ENCODE measurements at places on chromosomes 5 and 9.

GRCh38 chr9:69865986-69866385 lies 45.4 kb downstream of the CFAP95 start:
- no peak for DNase-seq

- peak; percentile 67 for DNase-seq
Measured at GRCh38 chr5:134503088-134503936, 22.2 kb upstream of the JADE2 start.

- DNase-seq: no peak
Measured at GRCh38 chr9:12973710-12974109, 198.9 kb downstream of the LURAP1L start.

DNA sequence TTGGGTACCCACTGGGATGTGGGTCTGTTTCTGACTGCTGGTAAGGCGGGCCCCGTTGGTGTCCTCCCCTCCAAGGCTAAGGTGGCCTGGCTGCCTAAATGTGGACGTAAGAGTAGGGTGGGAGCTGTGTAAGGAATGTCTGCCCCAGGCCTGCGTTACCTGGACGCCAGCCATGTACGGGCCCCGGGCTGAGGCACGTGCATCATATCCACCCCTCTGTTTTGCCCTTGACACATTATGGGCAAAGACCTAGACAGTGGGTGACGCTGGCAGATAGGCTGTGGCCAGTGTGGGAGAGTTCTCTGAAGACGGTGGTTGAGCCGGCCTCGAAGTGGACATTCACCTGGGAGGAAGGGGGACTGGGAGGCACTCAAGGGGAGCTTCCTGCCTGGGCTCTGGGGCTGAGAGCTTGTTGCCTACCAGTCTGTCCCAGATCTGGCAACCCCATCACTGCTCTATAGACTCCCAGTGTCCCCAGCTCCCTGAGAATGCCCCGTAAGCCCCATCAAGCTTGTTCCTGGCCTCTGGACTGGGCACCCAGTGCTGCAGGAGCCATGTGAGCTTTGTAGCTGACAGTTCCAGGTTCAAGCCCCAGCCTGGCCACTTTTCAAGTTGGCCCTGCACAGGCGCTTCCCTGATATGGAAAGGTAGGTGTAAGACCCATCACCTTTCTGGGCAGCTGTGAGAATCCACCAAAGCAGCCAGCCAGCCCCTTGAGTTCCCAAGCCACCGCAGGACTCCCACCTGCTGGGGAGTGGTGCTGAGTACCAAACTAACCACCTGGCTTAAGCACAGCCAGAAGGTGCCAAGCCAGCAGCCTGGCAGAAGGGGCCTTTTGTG lies 3.2 kb upstream of the PRR7 start:
- no peak for DNase-seq

DNA sequence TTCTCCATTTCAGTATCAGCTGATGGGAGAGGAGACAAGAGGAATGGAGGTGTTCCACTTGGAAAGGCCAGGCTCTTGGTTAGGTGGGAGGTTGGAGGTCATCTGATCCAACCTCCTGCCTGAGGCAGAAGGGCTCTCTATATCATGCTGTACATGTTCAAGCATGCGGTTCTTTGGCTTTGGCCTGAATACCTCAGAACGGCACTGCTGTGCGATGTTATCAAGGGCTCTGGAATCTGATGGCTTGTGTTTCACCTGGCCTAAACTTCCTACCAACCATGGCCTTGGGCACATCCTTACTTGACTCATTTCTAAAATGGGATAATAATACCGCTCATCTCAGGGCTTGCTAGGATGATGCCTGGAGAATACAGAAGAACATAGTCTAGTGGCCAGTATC lies 90.1 kb upstream of the FAM169A start:
- no peak for DNase-seq

DNA sequence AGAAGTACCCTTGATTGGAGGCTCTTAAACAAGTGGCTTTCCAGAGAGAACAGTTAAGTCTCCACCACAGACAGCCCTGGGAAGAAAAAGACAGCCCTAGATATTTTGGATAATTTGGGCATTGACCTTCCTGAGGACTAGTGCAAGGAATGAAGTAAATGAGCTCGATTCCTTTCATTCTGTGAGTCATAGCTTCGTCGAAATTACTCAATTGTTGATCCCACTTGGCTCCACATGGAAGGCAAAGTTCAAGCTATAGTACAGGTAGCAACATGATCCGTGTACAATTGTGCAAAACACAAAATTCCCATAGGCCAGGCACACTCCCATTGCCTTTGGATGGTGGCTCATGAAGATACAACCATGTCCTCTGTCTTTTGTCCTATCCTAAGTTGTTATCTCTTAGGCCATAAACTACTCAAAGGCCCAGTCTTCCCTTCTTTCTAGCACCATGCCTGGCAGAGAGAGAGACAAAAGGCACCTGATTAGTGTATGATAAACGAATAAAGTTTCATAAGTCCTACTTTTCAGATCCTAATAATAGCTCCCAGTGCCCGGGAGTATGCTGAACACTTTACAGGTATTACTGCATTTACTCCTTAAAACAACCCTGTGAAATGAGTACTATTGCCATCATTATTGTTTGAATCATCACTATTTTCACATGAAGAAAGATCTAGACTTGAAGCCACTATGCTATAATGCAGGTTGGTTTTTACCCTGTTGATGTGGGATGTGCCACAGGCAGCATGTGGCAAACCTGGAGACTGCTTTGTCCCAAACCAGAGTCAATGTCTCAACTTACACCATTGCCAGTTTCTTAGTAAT lies 116.7 kb upstream of the RANBP3L start:
- no peak for DNase-seq

DNA sequence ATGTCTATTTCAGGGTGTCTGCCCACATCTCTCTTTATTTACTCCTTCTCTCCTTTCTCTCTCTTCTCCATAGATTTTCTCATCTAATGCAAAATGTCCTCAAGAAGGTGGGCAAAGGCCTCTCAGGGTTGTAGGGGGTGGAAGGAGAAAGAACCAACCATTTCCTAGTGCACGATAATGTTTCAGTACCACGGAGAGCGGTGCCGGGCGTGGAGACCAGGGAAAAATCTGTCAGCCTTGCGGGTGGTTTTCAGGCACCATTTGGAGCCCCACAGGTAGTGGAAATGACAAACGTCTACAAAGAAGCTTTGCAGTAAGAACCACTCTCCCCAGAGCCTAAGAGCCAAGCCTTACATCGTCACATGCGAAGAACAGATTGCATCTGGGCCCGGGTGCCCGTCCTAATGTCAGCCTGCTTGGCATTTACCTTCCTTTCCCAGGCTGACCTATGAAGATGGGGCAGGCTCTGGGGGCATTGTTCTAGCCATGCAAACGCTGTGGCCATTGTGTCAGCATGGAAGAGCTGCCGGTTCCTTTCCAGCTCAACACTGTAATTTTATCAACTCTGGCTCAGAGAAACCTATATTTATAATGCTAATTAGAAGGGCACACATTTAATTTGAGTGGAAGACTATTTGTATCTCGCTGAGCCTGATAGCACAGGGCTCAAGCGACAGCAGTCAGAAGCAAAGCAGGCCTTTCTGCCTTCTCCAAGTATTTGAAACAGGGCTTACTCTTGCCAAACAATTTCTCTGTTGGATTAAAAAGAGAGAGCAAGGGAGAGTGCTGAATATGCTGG lies 430.1 kb upstream of the WWC1 start:
- DNase-seq: no peak

GRCh38 chr5:151006704-151007334 lies 13.6 kb upstream of the GPX3 start:
- DNase-seq: no peak

GRCh38 chr5:84301535-84301934 lies 83.1 kb downstream of the EDIL3 start:
- DNase-seq: no peak

DNA sequence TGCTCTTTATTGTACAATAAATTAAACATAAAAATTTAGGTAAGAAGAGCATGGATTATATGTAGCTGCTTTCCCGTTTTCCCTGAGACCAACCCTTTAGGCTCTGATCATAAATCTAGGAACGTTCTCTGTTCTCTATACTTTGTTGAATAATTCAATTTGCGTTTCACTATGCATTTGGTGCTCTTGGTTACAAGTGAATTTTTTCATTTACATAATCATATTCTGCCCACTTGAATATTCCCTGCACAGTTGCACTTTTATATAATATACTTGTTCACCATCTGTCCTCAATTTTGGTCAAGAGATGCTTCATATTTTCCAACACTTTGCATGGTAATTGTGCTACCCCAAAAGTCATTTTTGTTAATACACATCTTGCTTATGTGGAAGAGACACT lies 741.8 kb downstream of the CDH12 start:
- no peak for DNase-seq

GRCh38 chr5:169876386-169876785 lies 103.9 kb downstream of the INSYN2B start:
- no peak for DNase-seq

- no peak for DNase-seq
Measured at GRCh38 chr9:133640580-133641395, 4.6 kb downstream of the DBH start.

DNA sequence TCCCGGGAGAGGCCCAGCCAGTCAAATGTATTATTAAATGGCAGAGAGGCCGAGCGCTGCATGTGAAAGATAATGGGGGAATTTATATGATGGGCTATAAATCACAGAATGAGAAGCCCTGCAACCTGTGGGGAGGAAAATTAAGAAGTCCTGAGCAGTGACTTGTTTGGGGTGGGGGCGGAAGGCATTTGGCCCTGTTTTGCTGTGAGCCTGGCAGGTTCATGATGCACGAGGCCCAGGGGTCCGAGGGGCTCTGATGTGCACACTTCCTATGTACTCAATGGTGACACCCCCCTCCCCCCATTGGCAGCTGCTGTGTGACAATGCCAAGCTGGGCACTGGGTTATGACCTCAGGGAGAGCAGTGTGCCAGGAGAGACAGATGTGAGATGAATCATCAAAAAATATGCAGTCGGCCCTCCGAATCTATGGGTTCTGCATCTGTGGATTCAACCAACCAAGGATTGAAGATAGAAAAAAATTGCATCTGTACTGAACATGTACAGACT lies 13.7 kb upstream of the DAB2IP start:
- no peak for DNase-seq

DNA sequence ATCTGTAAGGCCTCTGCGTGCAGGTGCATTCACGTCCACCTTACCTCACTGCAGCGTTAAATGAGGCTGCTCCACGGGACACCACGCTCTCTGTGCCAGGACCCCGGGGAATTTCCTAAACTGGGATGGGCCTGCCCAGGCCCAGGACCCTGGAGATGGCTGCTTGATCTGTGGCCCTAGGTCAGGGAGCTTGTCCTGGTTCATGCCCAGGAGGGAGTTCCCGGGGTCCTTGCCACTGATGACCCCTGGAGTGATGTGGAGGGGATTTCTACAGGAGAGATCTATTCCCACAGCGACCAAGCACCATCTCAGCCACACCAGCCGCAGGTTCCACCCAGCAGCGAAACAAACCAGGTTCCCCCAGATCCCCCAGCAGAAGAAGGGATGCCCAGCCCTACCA lies 3.5 kb downstream of the OR2V1 start:
- no peak for DNase-seq

- no peak for DNase-seq
Measured at GRCh38 chr9:123763910-123764588, 165.9 kb downstream of the DENND1A start.

- DNase-seq: no peak
Measured at GRCh38 chr5:169248996-169249395, 51.9 kb downstream of the SLIT3 start.

- no peak for DNase-seq
Measured at GRCh38 chr9:87595610-87596009, 97.9 kb downstream of the DAPK1 start.

- DNase-seq: no peak
Measured at GRCh38 chr5:154627698-154628678, 127.2 kb upstream of the LARP1 start.

DNA sequence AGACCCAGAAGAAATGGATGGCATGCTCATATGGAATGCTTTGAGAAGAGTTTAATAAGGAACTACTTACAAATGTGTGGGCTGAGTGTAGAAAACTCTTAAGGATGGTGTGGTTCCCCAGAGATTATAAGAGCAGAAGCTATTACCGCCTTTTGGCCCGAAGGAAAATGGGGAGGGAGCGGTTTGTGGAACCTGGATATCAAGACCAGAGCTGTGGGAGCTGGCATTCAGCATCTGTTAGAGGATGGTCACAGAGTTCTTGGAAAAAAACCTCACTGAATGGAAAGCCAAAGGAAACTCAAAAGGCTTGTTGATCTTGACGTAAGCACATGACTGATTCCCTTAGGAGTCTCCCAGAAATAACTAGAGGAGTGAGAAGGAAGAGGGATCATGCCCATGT lies 151.0 kb downstream of the PJA2 start:
- DNase-seq: no peak
